ENCODE measurements at places on chromosomes 11 and 22.
A peak's percentile ranks its signal among the peaks of the same experiment; 100 is the strongest.

DNA sequence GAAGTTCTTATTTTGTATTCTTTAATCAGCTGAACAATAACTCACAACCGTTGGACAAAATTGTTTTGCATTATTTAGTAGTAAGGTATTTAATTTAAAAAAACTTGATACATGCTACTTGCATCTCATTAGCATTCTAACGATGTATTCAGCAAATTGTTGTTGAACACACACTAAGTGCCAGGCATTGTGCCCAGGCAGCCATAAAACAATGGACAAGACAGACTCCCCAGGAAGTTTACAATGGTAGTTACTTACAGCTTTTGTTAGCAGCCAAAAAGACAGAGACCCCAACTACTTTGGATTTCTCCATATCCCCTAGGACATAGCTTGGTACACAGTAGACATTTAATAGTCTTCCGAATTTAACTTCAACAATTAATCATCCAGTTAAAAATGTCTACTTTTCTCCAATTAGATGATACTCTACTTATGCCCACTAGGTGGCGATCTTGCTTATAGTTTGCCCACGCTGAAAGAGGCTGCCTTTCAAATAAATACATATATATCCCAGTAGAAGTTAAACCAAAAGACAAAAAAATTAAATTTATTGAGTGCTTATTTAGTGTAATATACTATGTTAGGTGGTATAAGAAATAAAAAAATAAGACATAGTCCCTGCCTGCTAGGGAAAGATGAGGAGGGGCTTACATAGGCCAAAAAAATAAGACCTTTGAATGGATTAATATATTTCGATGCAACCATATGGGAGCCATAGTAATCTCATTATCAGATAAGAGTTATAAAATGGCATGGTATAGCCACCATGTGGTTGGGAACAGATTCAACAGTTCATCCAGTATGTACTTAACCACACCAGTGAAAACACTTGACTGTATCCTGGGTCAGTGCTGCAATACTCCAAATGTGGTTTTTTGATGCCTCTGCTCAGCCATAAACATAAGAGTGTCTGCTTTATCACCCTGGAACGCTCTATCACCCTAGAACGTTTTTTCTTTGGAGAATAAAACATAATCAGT is 2.0 kb upstream of the FJX1 start:
- peak; percentile 74 for DNase-seq

DNA sequence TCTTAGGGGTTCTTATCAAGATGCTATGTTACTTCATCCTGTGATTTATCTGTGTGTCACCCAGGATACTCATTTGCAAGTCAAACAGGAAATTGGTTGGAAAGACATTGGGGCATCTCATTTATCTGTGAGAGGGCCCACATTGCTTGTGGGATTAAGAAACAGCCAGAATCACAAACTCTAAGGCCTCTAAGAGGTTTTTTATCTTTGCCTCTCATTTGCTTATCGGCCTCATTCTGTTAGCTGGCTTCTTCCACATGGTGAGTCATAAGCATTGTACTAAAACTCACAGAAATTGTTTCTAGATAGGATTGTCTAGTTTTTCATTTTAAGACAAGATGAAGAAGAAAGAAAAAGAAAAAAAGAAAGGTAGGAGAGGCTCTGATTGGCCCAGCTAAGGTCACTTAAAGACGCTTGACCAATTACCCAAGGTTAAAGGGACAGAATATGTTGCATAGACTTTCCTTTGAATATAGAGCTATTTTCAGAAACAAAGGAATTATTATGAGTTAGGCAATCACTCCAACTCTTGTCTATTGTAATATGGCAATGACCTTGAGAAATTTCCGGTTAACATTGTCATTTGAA is 121.9 kb downstream of the ARHGAP42 start:
- peak; percentile 94 for DNase-seq

GRCh38 chr22:50445880-50446707 is 28.7 kb downstream of the SBF1 start:
- no peak for DNase-seq

- no peak for DNase-seq
Observed at GRCh38 chr11:2577031-2577990, 122.5 kb downstream of the KCNQ1OT1 start.

GRCh38 chr22:39240831-39241793 is 3.7 kb downstream of the PDGFB start:
- no peak for DNase-seq

DNA sequence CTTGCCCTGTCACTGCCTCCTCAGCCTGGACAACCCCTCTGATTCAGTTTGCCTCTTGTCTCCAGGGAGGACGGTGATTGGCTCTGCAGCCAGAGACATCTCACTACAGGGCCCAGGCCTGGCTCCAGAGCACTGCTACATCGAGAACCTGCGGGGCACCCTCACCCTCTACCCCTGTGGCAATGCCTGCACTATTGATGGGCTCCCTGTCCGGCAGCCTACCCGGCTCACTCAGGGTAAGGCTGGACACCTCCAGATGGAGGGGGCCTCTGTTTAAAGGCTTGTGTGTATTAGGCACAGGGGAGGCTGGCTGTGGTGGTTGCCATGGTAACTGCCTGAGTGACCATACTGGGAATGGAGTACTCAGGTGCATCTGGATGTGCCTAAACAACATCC is 8.6 kb downstream of the PHLDB1 start:
- no peak for DNase-seq

GRCh38 chr11:47854667-47855066 is 6.5 kb upstream of the NUP160 start:
- no peak for DNase-seq

GRCh38 chr11:36039471-36039870 is 95.6 kb downstream of the LDLRAD3 start:
- DNase-seq, result no peak

- DNase-seq, result peak; percentile 83
Observed at GRCh38 chr11:88354912-88355311, 17.4 kb upstream of the CTSC start.

DNA sequence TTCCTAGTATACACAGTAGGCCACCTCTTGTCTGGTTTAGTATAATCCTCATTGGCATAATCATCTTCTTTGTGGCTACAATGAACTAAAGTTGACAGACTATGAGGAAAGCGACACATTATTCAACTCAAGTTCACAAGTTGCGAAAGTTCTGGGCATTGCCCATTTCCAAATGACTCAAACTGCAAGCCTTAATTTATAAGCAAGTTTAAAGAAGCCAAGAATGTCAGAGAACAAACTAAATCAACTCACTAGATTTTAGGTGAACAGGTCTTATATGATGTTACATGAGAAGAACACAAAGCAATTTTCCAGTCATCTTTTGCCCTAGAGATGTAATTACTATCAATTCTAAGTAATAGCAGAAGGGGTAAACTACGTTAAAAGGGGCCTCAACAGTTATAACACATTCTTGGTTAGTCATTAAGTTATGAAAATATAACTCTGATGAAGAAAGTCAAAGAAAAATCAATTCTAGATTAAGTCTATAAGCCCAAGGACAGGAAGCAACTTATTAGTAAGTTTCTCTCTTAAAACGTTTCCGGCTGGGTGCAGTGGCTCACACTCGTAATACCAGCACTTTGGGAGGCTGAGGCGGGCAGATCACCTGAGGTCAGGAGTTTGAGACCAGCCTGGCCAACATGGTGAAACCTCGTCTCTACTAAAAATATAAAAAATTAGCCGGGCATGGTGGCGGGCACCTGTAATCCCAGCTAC is 21.5 kb downstream of the PICALM start:
- no peak for DNase-seq

- no peak for DNase-seq
Observed at GRCh38 chr11:129997513-129997912, 5.1 kb downstream of the PRDM10 start.

- DNase-seq, result no peak
Observed at GRCh38 chr22:27810609-27811151, 9.1 kb upstream of the MN1 start.

DNA sequence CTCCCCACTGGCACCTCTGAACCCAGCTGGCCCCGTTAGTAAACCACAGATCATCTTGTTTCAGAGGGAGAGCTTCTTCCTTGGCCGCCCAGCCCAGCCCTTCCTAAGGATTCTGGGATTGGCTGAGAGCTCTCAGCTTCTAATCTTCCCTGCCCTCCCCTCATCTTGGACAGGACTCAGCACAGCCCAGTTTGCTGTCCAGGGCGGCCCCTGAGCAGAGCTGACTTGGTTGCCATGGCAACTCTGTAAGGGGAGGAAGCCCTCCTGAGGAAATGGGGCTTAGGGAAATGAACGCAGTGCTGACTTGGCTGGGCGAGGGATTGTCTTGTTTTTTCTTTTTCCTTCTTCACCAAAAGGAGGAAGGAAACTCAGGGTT is 4.6 kb downstream of the APOL4 start:
- peak; percentile 45 for DNase-seq

GRCh38 chr11:94549146-94549545 is 5.4 kb downstream of the FUT4 start:
- no peak for DNase-seq

DNA sequence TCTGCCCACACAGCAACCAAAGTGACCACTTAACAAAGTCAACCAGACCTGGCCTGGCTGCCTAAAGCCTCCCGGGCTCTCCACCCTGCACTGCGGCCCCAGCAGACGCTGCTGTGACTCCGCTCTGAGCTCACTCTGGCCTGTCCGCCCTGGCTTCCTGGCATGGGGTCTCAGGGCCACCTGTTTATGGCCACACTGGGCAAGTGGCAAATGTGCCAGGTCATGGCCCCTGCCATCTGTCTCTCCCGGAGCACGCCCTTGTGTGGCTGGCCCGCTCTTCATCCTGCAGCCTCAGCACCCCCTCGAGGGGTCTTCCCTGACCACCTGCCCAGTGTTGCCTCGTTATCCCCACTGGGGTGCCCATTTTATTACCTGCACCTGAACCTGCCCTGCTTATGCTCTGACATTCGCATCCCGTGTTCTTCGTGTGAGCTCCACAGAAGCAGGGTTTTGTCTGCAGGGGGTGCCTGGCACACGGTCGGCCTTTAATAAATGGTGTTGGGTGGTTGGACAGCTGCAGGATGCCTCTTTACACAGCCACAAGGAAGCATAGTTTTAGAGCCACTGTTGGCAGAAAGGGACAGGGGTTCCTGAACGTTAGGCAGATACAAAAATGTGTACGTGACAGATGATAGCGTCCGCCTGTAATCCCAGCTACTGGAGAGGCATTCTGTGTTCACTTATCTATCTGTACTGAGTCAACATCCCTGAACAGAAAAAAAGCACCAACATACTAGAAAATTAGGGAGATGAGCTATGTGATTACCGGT is 785.6 kb downstream of the TBC1D22A start:
- DNase-seq, result no peak

DNA sequence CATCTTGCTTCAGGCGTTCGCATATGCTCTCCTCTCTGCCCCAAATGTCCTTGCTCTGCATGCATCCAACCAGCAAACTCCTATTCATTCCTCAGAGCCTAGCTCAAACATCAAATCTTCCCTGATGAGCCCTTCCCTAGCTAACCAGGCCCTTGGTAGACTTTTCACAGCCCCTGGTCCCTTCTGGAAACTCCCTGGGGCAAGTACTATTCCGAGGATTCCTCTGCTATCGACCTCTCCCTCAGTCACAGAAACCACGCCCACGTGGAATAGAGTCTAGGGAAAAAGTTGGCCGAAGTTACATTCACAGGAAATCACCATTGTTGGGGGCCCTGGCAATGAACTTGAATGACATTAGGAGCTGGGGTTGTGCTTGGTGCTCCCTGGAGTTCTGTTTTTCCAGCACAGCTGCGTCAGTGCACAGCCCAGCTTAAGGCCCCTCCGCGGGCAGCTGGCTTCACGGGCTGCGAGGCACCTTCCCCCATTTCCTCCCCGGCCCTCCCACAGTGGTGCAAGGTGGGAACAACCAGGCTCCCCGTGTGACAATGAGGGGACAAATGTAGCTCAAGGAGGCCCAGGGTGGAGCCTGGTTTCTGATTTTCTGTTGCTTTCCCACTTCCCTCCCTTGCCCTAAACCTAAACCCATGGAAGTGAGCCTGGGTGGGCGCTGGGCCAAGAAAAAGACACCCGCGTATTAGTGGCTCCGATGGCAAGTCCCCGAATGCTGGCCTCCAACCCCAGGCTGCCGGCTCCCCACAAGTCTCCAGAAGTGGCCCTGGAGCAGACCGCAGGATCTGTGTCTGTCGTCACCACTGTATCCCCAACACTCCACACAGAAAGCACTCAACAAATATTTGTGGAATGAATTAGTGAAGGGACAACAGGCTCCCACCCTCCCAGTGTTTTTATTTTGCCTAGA is 4.3 kb upstream of the ATP5MGL start:
- DNase-seq, result no peak

DNA sequence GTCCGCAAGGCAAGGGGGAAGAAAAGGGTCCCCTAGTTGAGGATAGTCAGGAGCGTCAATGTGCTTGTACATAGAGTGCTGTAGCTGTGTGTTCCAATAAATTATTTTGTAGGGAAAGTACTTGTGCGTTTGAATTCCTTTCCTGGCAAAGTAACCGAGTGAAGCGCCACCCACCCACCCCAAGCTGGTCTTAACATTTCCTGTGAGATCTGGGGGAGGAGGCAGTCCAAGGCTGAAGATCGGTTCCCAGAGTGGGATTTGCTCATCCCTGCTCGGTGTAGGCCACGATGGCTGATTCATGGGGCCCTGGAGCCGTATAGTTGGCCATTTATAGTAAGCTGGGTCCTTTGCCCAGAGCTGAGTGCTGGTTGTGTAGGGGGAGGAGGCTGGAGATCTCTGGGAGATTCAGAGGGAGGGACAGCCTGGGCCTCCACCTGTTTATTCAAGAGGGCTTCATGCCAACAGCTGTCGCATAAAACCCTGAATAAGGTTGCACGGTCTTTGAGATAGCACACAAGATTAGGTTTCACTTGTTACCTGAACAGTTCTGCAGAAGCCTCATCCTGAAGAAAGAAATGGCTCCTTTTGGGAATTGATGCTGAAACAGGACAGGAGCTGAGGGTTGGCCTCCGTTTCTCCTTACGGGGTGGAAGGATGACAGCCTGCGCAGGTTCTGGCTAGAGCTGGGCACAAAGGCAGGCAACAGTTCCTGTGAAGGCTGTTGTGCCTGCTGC is 2.4 kb downstream of the ATF4 start:
- peak; percentile 39 for DNase-seq

GRCh38 chr11:125921042-125921441 is 16.7 kb downstream of the DDX25 start:
- DNase-seq, result no peak

GRCh38 chr11:26698224-26698623 is 23.6 kb downstream of the SLC5A12 start:
- DNase-seq, result no peak

DNA sequence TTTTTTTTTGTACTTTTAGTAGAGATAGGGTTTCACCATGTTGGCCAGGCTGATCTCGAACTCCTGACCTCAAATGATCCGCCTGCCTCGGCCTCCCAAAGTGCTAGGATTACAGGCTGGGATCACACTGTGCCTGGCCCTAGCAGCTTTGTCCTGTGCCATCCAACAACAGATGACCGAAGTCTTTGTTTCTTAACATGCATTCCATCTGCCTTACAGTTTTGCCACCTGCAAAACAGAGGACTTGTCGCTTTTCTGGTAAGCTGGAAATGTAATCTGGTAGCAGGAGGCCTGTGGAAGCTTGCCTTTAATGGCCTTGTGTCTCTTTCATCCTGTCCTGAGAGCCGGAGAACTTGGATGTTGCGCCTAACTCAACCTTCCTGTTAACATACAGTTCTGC is 58.7 kb upstream of the PPP6R3 start:
- DNase-seq, result no peak

GRCh38 chr11:724778-725386 is 18.9 kb downstream of the EPS8L2 start:
- no peak for DNase-seq
